ENCODE measurements at places on chromosomes 12 and 14. TPM values are rescaled to one million over a fixed set of nuclear protein-coding genes. Genes with fewer than 3 reads are reported as not detected.

The AKAP3 gene
- total RNA-seq, result 2.2 TPM

The FOXA1 gene
- 0.36 TPM for total RNA-seq

The CCDC60 gene
- total RNA-seq, result not detected

The TGM1 gene
- 0.36 TPM for total RNA-seq

The GDF3 gene
- total RNA-seq, result not detected

The PLA2G1B gene
- total RNA-seq, result not detected

The TDRD9 gene
- total RNA-seq, result 1.1 TPM

The GYS2 gene
- total RNA-seq, result not detected

The STXBP6 gene
- 5.8 TPM for total RNA-seq

The TMTC2 gene
- 2.1 TPM for total RNA-seq

The TPPP2 gene
- total RNA-seq, result not detected

The KCNK13 gene
- not detected for total RNA-seq

The PLEKHD1 gene
- total RNA-seq, result under 0.01 TPM

The ABHD12B gene
- not detected for total RNA-seq

The PLD4 gene
- not detected for total RNA-seq

The TMEM229B gene
- total RNA-seq, result 5.8 TPM

The PAWR gene
- total RNA-seq, result 78.5 TPM

The SLC17A8 gene
- total RNA-seq, result not detected
